ENCODE measurements at places on chromosomes 2 and 18.

GRCh38 chr2:113861740-113862139 lies 28.1 kb upstream of the ACTR3 start:
- no peak for DNase-seq

DNA sequence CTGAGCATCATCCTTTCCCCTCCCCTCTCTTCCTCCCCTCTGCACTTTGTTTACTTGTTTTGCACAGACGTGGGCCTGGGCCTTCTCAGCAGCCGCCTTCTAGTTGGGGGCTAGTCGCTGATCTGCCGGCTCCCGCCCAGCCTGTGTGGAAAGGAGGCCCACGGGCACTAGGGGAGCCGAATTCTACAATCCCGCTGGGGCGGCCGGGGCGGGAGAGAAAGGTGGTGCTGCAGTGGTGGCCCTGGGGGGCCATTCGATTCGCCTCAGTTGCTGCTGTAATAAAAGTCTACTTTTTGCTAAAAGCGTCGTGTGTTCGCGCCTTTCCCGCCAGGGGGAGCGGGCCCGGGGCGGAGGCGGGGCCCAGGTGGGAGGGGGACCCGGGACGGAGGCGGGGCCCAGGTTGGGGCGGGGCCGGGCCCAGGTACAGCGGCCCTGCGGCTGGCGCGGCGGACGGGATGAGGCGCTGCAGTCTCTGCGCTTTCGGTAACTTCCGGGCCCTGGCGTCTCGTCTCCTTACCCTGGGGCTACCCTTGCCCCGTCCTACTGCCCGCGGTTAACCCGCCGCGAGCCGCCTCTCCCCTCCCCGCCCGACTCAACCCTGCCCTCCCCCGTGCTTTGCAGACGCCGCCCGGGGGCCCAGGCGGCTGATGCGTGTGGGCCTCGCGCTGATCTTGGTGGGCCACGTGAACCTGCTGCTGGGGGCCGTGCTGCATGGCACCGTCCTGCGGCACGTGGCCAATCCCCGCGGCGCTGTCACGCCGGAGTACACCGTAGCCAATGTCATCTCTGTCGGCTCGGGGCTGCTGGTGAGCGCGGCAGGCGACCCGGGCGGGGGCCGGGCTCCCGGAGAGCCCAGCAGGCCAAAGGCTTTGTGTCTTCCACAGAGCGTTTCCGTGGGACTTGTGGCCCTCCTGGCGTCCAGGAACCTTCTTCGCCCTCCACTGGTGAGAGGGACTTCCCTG lies at the start of gene KRTCAP3:
Gene KRTCAP3, plus strand, starts transcription at position 424 of the 962 bp plus-strand sequence. Its CDS starts 32 bp downstream, at position 456.
- peak; percentile 58 for DNase-seq

- DNase-seq = no peak
These were observed 44.3 kb downstream of the MALT1 start for GRCh38 chr18:58715540-58715939.

DNA sequence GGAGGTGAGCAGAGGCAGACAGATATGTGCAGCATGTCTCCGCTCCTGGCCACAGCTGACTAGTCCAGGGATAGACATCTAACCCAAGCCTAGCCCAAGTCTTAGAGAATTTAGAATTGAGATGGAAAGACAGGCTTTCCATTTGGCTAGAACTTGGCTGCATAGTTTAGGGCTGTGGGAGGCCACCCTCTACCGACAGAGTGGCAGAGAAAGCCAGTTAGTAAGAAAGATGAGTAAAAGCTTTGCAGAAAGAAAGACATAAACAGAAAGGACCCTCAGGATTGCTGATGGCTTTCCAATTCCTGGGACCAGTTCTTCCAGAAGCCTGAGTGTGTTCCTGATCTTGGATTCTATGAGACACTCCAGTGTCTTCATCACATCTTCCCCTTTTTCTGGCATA lies 62.1 kb downstream of the DYM start:
- DNase-seq = no peak

GRCh38 chr2:119739580-119740255 lies 20.0 kb upstream of the PTPN4 start:
- DNase-seq = no peak

GRCh38 chr2:219552382-219553167 lies 8.7 kb downstream of the TMEM198 start:
- DNase-seq = peak; percentile 52

DNA sequence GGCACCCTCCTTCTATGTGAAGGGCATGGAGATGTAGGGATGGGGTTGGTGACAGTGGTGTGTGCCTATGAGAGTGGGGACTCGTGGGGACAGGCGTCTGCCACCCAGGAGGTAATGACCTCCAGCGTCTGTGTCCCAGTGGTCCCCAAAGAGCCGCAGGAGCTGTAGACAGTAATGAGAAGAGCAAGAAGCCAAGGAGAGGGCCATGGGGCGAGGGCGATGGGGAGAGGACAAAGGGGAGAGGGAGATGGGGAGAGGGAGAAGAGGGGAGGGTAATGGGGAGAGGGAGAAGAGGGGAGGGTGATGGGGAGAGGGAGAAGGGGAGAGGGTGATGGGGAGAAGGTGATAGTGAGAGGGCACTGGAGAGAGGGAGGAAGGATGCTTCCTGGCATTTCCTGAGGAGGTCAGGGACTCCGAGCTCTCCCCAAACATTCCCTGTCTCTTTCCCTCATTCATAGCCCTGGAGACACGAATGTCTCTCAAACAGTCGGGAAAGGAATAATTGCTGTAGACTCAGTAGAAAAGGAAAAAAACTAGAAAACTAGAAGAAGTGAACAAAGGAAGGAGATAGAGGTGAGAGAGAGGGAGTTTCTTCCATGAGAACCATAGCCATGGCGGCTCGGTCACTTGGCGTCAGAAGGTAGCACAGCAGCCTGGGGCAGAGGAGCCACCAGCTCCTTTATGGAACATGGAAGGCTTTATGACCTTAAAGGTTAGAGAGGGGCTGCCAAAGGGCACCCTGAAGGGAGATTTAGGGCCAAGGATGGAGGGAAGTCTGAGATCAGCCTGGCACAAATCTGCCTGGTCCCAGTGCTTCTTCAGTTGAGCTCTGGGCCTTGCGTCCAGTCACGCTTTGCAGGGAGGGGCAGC lies 39.5 kb downstream of the PSD4 start:
- DNase-seq = no peak

GRCh38 chr2:172864182-172864581 lies 128.5 kb downstream of the RAPGEF4 start:
- no peak for DNase-seq

GRCh38 chr2:157784169-157784822 lies 91.8 kb downstream of the ACVR1 start:
- DNase-seq = no peak

DNA sequence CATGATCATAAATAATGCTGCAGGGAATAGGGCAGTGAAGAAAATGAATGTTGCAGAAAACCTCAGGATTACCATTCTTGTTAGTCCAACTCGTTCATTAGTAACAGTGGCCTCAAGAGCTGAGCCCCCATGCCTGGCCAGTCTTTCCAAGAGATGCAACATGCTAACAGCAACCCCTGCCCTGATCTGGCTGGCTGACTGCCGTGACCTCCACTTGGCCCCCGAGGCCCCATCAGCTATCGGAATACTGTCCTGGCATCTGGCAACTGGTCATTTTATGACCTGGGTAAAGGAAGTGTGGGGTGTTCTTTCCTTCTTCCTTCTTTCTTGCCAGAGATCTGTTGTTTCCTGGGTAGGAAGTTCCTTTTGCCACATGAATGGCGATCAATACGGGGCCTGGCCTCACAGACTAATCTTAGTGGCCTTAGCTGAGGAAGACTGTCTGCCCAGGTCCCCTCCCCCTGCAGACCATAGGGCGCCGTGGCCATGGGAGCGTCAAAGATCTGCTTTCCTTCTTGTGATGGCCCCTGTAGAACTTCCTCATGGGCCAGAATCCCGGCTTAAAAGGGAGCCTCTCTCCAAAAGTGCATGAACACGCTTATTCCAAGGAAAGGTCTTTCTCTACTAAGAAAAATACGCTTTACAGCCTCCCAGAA lies 10.6 kb upstream of the TRABD2A start:
- DNase-seq = no peak

DNA sequence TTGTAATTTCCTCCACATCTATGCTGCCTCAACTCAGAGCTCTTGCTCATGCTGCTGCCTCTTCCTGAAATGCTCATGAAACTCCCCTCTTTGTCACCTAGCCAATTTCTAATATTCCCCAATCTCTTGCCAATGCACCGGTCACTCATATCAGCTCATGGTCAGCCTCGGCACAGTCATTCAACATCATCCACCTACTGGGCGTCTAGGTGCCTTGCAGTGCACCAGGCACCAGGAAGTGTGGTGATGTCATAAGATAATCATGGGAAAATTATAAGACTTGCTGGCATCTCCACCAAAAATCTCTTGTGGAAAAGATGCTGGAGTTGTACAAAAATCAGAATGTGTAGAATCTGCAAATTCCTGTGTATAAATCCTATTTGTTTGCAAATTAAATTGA lies 52.6 kb upstream of the RAB27B start:
- DNase-seq = no peak

- no peak for DNase-seq
These were observed 259.0 kb upstream of the HNMT start for GRCh38 chr2:137705296-137705695.

GRCh38 chr2:10971161-10971887 lies 59.6 kb downstream of the KCNF1 start:
- DNase-seq = no peak

GRCh38 chr2:50118905-50119702 lies 912.8 kb downstream of the NRXN1 start:
- DNase-seq = no peak

DNA sequence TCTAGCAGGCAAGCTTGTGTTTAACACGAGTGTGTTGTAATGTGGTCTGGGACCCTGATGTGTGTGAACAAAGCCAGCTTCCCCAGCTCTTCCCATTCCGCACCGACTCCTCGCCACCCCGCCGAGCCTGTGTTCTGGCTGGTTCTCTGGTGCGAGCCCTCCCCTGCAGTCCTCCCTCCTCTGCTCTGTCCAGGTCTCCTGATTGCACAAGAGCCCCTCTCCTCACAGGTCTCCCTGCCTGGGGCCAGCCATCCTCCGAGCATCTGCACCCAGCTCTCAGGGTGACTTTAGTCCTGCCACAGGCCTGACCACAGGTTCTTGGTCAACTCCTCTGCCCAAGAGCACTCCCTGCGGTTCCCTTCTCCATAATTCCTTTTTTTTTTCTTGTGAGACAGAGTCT lies 13.2 kb downstream of the SLC66A3 start:
- DNase-seq = no peak

GRCh38 chr2:54750040-54750439 lies 26.6 kb downstream of the EML6 start:
- no peak for DNase-seq

DNA sequence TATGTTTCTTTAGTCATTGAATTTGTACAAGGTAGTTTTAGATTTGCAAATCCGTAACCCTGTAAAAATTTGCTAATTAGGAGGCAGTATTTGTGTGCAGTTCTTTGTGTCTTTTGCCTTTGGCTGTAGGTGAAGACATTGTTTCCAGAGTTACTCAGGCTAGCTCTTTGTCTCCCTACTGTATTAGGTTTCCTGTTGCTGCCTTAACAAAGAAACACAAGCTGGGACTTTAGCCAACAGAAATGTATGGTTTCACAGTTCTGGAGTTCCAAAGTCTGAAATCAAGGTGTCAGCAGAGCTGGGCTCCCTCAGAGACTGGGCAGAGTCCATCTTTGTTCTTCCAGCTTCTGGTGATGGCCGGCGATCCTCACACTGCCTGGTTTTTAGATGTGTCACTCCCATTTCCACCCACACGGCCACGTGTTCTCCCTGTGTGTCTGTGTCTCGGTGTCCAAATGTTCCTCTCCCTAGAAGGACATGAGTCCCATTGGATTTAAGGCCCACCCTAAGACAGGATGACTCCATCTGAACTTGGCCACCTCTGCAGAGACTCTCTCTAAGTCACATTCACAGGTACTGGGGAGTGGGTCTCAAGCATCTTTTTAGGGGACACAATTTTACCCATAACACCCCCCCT lies 309.7 kb downstream of the GALR1 start:
- DNase-seq = no peak

Measured in activated T-helper 1 cell treated with Interleukin-2 at 50 U/mL for 16 hours (primary cell).